ENCODE measurements at places on chromosomes 5 and 9.

- DNase-seq = no peak
Observed at GRCh38 chr9:76292658-76293057, 101.6 kb downstream of the RFK start.

GRCh38 chr5:91957666-91958065, 574.5 kb upstream of the ARRDC3 start:
- no peak for DNase-seq

DNA sequence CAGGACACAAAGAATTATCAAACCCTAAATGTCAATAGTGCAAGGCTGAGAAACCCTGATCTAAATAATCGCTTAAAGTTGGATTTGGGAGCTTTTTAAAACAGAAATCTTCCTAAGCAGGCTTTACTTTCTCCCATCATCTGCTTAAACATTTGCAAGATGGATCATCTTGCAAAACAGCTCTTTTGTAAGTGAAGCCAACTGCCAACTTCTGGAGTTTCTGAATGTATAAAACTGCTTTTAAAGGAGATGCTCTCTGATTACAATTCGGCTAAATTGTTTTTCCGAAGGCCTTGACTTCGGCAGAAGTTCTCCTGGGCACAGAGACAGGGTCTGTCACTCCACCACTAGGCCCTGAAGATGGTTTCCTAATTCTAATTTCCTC, 1.3 kb downstream of the PTPN3 start:
- no peak for DNase-seq

GRCh38 chr5:146785065-146785464, 93.5 kb downstream of the PPP2R2B start:
- no peak for DNase-seq

All from HFF-Myc (cell line).